ENCODE measurements at places on chromosomes 4 and X.

DNA sequence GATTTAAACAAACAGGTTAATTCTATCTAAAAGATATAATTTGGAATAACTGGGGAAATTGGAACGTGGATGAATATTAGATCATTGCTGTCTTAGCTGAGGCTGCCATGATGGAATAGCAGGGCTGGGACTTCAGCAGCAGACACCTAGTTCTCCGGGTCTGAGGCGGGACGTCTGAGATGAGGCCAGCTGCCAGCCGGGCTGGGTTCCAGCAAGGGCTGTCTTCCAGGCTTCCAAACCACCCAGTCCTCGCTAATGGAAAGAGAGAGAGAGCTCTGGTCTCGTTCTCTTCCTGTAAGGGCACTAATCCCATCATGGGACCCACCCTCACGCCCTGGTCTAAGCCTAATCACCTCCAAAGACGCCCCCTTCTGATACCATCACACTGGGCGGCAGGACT, 85.7 kb downstream of the ADRA2C start:
- DNase-seq = no peak

DNA sequence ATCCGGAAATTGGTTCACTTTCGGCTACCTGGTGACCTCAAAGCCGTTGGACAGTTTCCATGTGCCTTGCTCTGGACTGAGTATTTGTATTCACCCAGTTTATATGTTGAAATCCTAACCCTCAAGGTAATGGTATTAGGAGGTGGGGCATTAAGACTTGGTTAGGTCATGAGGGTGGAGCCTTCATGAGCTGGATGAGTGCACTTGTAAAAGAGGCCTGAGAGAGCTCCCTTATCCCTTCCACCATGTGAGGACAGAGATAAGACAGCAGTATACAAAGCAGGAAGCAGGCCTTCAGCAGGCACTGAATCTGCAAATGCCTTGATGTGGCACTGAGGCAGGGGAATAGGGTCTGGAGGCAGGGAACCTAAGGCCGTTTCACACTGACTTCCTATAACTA, 5.3 kb upstream of the OPHN1 start:
- DNase-seq = no peak

GRCh38 chr4:185143601-185143969, 519 bp downstream of the SLC25A4 start:
- DNase-seq = peak; percentile 32

DNA sequence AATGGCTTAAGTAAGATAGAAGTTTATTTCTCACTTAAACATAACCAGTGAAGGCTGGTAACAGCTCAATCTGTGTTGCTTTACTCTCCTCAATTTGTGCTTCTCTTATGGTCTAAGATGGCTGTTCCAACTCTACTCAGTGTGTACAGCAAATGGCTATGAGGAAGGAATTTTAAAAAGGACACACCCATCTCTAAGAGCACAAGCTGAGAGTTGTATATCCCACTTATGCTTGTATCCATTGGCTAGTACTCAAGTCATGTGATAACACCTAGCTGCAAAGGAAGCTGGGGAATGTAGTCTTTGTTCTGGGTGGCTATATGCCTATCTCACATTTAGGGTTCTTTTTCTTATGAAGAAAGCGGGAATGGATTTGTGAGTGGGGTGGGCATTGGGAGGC, 63.3 kb downstream of the GPAT3 start:
- peak; percentile 57 for DNase-seq

- peak; percentile 33 for DNase-seq
These were observed 51.2 kb upstream of the C1QTNF7 start for GRCh38 chr4:15376594-15376993.

- DNase-seq = no peak
These were observed 1920.5 kb upstream of the PCDH7 start for GRCh38 chr4:28799696-28800095.

DNA sequence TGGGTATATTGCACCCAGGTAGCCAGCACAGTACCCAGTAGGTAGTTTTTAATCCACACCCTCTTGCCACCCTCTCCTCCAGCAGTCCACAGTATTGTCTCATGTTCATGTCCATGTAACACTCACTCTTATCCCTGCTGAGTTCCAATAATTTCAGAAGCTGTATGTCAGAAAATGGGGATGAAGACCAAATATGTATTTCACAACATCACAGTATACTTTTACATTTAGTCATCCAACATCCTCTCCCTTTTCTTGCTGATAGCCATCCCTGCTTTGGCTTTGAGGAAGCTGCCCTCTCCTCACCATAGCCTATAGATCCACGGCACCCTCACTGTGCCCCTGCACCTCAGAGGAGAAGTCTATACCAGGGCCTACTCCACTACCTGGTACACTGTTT, 126.0 kb upstream of the LDB2 start:
- no peak for DNase-seq

GRCh38 chr4:44150091-44150576, 298.5 kb downstream of the KCTD8 start:
- DNase-seq = peak; percentile 24

- no peak for DNase-seq
These were observed 168.3 kb downstream of the ENOX2 start for GRCh38 chrX:130734713-130735112.

DNA sequence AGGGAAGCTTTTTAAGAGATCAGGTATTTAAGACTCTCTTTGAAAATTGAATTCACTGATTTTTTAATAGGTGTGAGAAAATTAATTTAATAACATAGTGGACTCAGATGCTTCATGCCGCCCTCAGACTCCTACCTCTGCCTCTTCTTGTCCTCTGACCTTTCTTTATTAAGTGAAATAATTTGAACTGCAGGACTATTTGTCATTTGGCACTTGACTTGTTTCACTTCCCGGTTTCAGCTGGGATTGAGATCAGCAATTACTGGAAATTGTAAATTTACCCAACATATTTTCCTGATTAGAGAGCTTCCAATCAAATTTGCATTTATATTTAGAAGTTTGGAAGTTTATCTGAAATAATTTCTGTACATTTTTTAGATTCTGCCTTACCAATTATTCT, 116.8 kb downstream of the CBR4 start:
- no peak for DNase-seq

DNA sequence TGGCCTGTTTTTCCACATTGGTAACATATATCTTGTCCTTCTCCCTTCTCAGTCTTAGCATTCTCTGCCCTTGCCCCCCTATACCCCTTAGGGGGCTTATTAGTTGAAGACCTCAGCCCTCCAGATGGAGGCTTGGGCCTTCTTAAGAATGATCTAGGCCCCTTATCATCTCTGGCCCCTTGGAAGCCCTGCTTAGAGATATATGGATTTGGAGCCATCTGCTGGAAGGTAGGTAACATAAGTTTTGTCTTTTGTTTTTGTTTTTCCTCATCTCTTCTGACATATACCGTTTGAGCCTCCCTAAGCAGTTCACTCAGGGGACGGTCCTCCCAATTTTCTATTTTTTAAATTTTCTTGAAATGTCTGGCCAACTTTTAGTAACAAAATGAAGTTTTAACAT, 48.3 kb upstream of the NAP1L2 start:
- no peak for DNase-seq

DNA sequence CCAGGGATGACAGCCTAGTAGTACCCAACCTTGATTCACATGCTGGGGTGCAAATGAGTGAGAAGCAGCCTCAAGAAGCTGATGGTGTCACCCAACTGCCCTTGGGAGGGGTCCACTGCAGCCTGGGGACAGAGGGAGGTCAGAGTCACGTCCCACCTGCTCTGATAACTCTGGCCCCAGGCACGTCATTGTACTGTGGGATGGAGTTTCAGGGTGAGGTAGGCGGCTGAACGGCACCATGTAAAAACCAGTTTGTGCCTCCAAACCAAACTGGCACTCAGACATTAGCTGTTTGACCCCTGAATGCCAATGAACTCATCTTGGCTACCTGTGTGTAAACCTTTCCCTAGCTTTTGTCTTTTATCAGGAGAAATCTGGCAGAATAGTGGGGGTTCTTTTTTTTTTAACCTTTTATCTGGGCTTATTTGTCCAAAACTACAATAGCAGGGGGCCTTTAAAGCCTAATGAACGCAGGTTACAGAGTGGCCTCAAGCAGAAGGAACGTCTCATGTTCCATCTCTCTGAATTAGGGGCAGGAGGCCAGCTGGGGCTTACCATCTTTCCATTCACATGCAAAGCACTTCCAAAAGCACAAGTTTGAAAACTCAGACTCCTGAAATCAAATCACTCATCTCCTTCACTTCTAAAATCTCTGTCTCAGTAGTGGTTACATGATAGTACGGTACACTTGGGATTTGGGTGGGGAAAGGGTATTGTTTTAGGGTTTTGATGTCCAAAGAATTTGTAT, 89.4 kb downstream of the IRF2 start:
- no peak for DNase-seq

GRCh38 chr4:147560625-147561024, 56.6 kb upstream of the TMEM184C start:
- peak; percentile 69 for DNase-seq

- DNase-seq = no peak
These were observed 203.4 kb downstream of the ZNF674 start for GRCh38 chrX:46341767-46342322.
